ENCODE measurements at places on chromosomes 6 and 20.
A peak's percentile ranks its signal among the peaks of the same experiment; 100 is the strongest.

DNA sequence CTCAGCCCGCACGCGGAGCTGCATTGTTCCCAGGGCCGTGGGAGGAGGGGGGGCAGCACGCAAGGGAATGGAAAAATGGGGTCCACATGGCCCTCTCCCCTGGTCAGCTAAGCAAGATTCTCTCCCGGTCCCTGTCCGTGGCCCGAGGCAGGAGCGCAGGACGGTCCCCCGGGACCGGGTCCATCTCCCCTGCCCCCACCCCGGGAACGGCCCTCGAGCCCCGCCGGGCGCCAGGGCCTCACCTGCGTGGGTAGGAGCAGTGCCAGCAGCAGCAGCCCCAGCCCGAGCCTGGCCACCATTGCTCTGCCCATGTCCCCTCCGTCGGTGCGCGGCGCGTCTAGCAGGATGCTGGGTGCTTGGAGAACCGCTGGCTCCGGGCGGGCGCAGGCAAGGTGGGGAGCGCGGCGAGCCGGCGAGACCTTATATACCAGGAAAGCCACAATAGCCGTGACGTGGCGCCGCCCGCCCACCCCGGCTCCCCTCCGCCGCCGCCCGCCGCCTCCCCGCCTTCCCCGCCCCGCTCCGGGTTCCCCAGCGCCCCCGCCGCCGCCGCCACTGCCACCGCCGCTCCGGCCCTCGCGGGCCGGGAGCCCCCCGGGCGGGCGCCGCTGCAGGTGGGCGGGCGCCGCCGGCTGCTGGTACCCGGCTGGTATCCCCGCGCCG, at the start of gene CD24:
TSS of gene CD24 (minus strand) at position 394 of the 663 bp plus-strand sequence. CDS start at position 311, 83 bp downstream.
- no peak for DNase-seq

GRCh38 chr20:36792422-36792821, 18.9 kb upstream of the DSN1 start:
- DNase-seq: no peak

DNA sequence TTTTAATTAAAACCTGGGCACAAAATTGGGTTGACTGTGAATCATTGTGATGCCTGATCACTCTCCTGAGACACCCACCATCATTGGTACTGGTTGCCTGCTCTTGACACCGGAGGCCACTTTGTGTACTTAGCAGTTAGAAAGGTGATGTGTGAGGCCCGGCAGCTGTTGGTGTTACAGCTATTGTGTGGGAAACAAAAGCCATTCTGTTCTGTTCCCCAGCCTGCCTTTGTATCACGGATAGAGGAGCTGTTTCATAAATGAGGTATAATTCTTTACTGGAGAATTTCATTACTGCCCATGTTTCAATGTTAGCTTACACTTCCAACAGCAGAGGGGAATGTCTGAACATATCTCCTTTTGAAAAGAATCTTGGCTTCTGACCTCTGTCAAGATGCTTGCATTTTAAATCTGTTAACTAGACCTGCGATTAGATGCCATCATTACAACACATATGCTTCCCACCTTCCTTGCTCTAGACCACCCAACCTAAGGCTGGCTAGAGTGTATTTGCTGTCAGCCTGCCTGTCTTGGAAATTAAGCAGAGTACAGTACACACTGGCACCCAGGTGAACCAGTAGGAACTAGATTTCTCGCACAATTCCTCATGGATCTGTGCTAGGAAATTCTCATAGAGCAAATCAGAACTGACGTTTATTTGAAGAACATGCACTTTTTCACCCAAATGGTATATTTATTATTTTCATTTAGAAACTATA, 142.4 kb upstream of the INSM1 start:
- no peak for DNase-seq

- DNase-seq: no peak
Observed at GRCh38 chr20:32831982-32832381, 12.2 kb downstream of the MAPRE1 start.

DNA sequence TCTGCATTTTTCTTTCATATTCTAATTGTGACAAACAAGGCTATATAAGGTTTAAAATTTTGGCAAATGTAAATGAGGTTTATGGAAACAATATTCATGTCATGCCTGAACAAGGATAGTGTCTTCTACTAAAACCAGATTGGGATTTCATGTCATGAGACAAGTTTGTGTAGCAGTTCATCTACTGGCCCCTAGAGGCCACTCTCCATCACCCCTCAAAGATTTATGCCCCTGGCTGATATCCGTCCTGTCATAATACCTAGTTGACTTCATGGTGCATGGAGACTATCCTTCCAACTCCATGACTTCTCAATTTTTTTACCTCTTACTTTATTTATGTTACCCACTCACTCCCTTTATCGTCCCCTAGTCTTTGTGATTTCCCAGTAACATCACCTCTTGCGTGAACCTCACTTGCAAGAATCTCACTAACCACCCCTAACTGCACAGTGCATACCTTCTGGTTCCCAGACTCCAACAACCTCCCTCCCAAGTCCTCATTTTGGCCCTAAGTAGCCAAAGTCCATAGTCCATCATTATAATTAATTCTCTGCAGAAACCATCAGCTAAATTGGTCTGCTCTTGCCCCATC, 179.8 kb downstream of the TASP1 start:
- DNase-seq: no peak

GRCh38 chr6:92126088-92126487, 1293.3 kb downstream of the EPHA7 start:
- no peak for DNase-seq

- DNase-seq: no peak
Observed at GRCh38 chr20:36506253-36506652, 35.1 kb upstream of the MYL9 start.

DNA sequence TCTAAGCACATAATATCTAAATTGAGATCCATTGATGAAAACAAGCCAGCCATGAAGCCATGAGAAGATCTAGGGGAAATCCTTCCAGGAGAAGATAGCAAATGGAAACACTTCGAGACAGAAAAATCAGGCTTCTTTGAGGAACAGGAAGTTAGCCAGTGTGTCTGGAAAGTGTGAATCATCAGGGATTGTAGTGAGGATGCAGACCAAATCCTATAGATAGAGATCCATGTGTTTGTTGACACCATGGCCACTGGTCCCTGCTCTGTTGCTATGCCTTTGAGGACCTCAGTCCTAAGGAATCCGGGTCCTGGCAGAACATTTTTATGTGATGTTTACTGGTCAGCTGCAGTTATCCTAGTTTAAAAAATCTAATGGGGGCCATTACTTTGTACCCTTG, 6.6 kb upstream of the ELOVL2 start:
- DNase-seq: no peak

DNA sequence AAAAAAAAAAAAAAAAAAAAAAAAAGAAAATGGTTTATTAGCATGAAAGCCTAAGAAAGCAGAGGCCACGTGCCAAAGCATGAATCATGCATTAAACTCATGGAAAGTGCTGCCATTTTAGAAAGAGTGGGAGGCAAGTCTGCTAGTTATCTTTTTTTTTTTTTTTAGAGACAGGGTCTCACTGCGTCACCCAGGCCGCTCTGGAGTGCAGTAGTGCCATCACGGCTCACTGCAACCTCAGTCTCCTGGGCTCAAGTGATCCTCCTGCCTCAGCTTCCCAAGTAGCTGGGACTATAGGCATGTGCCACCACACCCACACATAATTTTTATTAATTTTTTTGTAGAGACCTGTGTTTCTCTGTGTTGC, 5.2 kb downstream of the VWA7 start:
- DNase-seq: no peak

GRCh38 chr6:160040527-160041264, 71.8 kb downstream of the IGF2R start:
- no peak for DNase-seq

- DNase-seq: no peak
Observed at GRCh38 chr20:59866338-59866737, 67.1 kb downstream of the SYCP2 start.

- peak; percentile 3 for DNase-seq
Observed at GRCh38 chr20:52379723-52380336, 188.3 kb upstream of the ZFP64 start.

- no peak for DNase-seq
Observed at GRCh38 chr6:4559281-4559875, 216.8 kb upstream of the CDYL start.

- no peak for DNase-seq
Observed at GRCh38 chr6:169589293-169589692, 112.5 kb downstream of the WDR27 start.

GRCh38 chr6:134373282-134373922, 55.5 kb upstream of the SGK1 start:
- DNase-seq: no peak

GRCh38 chr6:150687508-150687907, 87.8 kb downstream of the PLEKHG1 start:
- no peak for DNase-seq

GRCh38 chr20:64121586-64121985, 14.2 kb upstream of the NPBWR2 start:
- DNase-seq: no peak

- no peak for DNase-seq
Observed at GRCh38 chr6:21739838-21740237, 146.3 kb downstream of the SOX4 start.

DNA sequence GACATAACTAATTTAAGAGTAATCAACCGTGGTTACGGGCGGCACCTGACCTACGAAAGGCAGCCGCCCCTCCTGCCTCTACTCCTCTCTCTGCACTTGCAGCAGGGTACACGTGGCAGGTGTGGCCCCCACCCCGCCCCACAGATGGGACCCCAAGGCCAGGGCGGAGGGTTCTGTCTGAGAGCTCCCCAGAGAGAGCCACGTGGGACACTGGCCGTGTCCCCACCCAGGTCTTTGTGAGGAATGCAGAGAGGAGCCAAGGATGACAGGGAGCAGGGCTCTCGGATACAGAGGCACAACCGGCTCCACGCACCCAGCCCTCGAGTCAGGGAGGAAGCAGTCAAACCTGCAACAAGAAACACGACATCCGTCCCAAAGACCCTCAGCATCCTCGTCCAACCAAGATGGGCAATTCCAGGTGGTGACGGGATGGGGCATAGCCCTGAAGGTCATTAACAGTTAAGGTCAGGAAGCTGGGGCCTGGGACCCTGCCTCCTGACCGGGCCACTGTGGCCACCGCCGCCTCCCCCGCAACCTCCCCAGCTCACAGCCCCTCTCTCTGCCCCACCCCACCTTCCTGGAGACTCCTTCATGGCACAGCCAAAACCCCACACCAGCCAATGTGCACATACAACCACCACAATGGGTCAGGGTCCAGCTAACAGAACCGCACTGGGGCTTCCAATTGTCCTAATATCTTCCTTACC, 47.1 kb downstream of the TAF4 start:
- DNase-seq: no peak

GRCh38 chr6:19399406-19399805, 437.8 kb upstream of the ID4 start:
- no peak for DNase-seq

DNA sequence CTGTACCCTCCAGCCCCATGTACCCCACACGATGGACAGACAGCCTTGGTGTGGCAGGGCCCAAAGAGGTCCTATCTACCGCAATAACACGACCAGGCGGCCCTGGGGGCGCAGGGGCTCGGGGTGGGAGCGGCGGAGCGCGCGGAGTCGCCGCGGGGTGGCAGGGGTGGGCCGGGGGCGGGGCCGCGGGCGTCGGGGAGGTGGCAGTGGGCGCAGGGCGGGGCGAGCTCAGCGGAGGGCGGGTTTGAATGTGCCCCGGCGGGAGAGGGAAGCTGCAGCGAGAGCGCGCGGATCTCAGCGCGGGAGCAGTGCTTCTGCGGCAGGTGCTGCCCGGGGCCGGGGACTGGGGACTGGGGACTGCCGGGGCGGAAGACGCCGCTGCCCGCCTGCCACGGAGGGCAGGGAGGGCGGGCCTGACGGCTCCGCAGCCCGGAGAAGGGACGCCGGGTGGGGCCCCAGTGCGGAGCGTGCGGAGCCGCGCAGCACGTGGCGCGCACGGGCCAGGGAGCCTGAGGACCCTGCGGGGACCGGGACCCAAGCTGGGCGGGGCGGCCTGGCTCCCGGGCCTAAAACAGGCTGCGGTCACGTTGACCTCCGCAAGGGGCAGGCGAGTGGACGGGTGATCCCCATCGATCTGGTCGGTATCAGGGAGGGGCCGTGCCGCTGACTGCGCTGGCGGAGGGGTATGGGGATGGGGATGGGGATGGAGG, at the start of gene SLC29A1:
TSS of gene SLC29A1 (plus strand) at position 277 of the 710 bp plus-strand sequence. CDS start 3,719 bp downstream, outside the sequence.
- peak; percentile 76 for DNase-seq

- DNase-seq: no peak
Observed at GRCh38 chr6:3887150-3887700, 38.1 kb downstream of the FAM50B start.

GRCh38 chr6:24448396-24448795, 41.0 kb downstream of the GPLD1 start:
- DNase-seq: no peak

DNA sequence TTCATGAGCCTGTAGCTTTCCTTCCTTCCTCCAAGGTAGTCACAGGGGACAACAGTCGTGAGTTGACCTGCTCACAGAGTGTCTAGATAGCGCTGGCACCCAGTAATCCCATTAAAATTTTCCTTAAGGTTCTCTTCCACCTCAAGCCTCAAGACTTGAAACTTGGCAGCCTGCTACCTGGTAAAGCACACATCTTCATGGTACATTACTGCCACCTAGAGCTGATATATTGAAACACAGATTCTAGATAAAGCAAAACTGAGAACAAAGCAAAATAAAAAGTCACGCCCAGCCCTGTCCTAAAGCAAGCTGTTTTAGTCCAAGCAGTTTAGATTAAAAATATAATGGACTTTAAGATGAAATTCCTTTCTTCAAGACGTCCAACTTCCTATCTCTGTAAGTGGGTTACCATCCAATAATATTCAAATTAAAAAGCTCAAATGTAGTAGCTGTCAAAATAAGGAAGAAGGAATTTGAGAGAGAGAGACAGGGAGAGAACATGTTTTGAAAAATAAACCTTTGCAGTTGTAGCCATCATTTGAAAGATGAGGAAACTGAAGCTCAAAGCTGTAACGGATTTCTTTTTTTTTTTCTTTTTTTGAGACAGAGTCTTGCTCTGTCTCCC, 50.7 kb upstream of the CD83 start:
- DNase-seq: no peak

DNA sequence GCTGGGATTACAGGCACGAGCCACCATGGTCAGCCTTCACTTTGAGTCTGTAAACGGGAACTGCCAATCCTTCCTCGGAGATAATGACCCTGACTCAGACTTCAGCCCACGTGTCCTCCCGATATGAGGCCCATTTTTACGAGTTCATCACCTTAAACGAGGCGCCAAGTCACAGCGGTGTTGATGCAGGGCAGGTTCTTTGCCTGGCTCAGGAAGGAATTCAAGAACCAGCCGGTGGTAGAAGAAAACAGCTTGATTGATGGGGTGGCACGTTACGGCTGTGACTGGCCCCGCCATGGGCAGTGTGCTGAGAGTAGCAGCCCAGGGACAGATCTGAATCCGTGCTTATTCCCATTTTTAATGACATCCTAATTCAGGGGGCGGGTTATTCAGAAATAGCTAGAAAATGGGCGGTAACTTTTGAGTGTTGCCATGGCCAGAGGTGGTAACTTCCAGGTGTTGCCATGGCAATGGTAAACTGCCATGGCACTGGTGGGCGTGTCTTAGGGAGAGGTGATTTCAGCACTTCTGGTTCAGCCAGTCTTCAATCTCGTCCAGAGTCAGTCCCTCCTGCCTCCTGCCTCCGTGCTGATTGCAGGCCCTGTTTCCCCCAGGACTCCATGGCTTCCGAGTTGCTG, 9.1 kb upstream of the MAP1LC3A start:
- DNase-seq: no peak

- DNase-seq: no peak
Observed at GRCh38 chr6:34098045-34098936, 47.6 kb downstream of the GRM4 start.

GRCh38 chr6:104789770-104790190, 69.9 kb downstream of the HACE1 start:
- no peak for DNase-seq

All from effector CD8-positive, alpha-beta T cell (primary cell).